Astrocyte of the hippocampus (primary cell): ENCODE measurements at places on chromosomes 13 and 19.
A peak's percentile ranks its signal among the peaks of the same experiment; 100 is the strongest.

- DNase-seq = no peak
These were observed 757 bp upstream of the LMNB2 start for GRCh38 chr19:2457394-2458037.

DNA sequence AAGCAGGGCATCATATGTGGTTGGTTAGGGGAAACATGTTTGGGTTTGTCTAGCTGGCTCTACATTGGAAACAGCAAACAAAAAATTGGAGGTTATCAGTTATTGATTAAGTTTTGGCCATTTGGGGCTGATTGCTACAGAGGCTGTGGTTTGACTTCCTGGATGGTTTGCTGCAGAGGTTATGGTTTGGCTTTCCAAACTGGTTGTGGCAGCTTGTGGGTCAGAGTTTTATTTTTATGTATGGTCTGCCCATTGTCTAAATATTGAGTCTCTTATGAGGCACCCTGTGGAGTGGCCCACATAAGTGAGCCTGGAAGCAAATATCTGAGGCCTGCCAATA, 261.6 kb downstream of the GPC5 start:
- peak; percentile 9 for DNase-seq

- DNase-seq = no peak
These were observed 1.9 kb downstream of the KCTD12 start for GRCh38 chr13:76884186-76884906.

DNA sequence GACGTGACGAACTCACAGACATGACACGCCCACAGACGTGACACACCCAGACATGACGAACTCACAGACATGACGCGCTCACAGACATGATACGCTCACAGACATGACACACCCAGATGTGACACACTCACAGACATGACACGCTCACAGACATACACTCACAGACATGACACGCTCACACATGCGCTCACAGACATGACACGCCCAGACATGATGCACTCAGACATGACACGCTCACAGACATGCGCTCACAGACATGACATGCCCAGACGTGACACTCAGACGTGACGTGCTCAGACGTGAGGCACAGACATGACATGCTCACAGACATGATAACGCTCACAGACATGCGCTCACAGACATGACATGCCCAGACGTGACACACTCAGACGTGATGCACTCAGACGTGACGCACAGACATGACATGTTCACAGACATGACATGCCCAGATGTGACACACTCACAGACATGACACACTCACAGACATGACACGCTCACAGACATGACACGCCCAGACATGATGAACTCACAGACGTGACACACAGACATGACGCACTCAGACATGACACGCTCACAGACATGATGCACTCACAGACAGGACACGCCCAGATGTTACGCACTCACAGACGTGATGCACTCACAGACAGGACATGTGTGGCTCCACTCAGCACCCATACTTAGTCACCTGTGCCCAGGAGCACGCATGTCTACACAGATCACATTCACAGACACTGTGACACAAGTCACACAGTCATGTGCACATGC, 8.1 kb downstream of the ERFL start:
- no peak for DNase-seq

- DNase-seq = no peak
These were observed 121.2 kb downstream of the COL4A2 start for GRCh38 chr13:110428313-110428712.

DNA sequence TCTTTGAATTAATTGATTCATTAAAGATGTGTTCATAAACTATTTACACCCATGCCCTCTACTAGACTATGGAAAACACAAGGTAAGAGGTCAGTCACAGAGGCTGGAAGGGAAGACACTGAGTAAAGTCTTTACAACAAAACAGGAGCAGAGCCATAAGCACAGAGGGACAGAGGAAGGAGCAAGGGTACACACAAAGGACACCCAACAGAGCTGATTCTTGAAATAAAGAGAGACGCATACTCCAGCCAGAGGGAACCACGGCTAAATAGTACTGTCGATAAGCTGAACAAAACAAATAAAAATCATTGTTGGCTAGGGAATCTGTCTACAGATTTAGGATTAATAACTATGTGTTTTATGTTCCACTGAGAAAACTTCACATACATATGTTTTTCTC, 289.2 kb downstream of the EFNB2 start:
- peak; percentile 36 for DNase-seq

GRCh38 chr19:6062961-6063575, 47.2 kb downstream of the RFX2 start:
- DNase-seq = no peak

DNA sequence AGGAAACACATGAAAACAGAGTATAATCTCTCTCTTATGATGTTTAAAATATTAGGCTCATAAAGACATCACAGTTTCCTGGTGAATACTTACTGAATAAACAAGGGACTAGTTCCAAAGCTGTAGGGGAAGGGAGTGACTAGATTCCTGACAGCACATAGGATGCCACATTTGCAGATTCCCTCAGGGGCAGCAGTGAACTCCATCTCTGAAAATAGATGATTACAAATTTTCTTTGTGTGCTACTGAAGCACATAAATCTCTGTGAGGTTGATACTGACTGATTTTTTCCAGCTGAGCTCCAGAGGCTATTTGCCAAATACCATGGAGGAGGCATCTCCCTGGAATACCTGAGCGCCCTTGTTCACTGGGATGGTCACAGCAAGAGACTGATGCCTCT, 77.3 kb downstream of the FGF9 start:
- DNase-seq = no peak

- peak; percentile 66 for DNase-seq
These were observed 28.7 kb upstream of the KCTD15 start for GRCh38 chr19:33767898-33768413.

DNA sequence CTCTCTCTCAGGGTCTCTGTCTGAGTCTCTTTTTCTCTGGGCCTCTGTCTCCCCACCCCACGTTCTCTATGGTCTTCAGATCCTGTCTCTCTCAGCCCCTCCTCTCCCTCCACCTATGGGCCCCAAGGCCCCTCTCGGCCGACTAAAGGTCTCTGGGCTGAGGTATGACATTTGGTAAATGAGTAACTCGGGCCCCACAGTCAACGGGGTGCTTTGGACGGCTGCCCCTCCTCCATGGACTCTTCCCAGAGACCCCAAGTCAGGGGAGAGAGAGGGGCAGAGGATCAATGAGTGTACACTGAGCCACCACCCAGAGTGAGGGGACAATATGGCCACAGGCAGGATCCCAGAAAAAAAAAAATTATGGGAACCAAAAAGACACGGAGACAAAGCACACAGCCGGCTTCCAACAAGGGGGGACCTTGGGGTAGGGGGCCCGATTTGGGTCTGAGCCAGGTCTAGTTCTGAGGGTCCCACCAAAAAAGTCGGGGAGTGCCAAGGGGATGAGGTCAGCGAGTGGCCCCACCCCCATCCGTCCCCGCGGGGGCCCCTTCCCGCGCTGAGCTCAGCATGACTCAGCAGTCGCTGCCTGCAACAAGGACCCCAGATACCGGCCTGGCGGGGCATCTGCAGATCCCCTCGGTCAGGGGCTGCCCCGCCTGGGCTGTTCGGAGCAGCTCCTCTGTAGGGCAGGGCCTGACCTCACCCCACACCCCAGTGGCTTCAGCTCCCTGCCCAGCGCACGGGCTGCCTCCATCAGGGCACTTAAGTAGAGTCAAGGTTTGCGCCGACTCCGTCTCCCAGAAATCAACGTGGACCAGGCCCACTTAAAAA, 1.5 kb upstream of the FTL start:
- peak; percentile 80 for DNase-seq

GRCh38 chr19:38836159-38836982, 4.8 kb upstream of the ECH1 start:
- no peak for DNase-seq

DNA sequence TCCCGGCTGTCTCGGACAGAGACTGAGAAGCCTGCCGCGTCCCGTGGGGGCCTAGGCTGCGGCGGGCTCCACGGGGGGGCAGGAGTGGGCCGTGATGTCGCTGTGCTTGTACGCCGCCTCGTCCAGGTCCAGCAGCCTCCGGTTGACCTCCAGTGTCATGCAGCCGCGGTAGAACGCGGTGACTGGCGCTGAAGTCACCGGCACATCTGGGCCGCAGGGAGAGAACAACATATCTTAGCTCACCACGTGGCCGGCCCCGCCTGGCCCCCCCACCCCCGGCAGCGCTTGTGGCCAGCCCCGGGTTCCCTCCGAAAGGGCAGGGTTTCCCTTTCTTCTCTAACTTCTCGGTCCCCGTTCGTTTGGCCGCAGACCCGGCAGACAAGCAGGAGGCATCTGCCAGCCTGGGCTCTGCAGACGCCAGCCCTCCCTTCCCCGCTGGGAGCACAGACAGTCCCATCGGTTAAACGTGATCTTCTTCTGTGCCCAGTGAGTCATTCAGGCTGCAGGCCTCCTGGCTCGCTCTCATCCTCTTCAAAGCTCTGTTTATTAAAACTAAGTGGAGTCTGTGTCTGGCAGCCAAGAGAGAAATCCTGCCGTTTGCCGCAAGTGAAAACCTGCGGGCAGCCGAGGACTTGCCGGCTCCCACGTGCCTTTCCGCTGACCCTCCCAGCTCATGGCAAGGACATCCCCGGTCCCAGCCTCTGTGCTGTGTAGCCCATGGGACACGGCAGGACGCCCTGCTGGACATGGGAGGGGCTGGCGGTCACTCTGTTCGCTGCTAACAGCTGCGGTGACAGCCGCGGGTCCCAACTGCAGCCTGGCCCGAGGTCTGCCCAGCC, 42.8 kb downstream of the GAS6 start:
- peak; percentile 92 for DNase-seq

- DNase-seq = peak; percentile 48
These were observed 1.3 kb upstream of the CEACAM3 start for GRCh38 chr19:41795031-41795461.

GRCh38 chr19:58466089-58466759, 656 bp upstream of the ZNF324 start:
- DNase-seq = no peak

GRCh38 chr13:51818276-51818675, 14.3 kb upstream of the DHRS12 start:
- no peak for DNase-seq

GRCh38 chr19:20482721-20483120, 82.9 kb downstream of the ZNF737 start:
- no peak for DNase-seq

DNA sequence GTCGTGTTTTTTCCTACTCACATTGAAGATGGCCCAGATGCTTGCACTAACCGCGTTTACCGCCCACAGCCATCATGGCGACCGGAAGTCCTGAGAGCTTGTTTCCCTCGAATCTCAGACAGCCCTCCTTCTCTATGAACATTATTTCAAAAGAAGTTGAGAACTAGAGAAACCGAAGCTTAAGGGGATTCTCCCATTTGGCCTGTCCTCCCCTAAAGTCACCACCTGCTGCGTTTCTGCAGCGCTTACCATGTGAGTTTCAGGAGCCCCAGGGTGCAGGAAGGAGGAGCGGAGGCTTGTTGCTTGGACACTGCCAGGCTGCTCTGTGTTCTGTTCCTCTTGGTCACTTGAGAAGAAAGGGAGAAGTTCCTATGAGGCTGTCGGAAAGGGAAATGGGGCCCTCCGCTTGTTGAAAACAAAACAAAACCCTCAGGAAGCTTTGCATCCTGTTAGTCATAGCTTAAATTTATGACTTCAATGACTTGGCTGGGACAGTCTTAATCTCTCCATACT, 6.2 kb downstream of the CARD8 start:
- DNase-seq = no peak

- no peak for DNase-seq
These were observed 40.4 kb upstream of the GRTP1 start for GRCh38 chr13:113404366-113404722.

GRCh38 chr13:62875118-62875640, 1459.5 kb upstream of the PCDH20 start:
- peak; percentile 17 for DNase-seq

DNA sequence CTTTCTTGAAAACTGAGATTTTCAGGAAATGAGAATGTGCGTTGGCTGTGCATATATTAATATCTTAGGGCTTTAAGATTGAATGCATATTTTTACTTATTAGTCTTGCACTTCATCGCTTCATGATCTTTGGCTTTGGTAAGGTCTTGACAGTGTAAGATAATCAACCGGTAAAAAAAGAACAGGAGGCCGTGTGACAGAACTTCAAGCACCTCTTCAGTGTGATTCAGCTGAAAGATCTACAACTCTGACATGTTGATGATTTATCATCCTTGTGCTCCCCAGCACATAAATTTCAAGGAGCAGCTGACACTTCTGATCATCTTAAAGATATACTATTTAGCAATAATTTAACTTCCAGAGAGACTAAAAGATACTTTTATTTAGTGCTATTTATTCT, 195.1 kb downstream of the HS6ST3 start:
- no peak for DNase-seq

GRCh38 chr19:7997809-7998480, 7.5 kb downstream of the ELAVL1 start:
- DNase-seq = no peak

- peak; percentile 24 for DNase-seq
These were observed 186.5 kb downstream of the NHLRC3 start for GRCh38 chr13:39224671-39225240.
